ENCODE measurements at places on chromosomes 16 and 17.

DNA sequence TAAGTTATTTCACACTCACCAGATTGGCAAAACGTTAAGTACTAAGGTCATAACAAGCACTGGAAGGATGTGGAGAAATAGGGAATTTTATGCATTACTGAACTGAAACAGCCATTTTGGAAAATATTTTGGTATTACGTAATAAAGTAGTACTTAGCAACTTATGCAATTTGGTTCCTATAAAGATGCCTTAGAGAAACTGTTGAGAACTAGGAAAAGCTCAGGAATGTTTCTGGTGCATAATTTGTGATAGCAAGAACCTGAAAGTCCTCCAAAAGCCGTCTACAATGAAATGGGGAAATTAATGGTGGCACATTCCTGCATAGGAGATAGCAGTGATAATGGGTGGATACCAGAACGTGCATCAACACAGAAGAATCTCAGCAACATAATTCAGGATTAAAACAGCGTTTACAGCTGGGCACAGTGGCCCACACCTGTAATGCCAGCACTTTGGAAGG lies 472.5 kb downstream of the WWOX start:
- DNase-seq: no peak

GRCh38 chr17:19010729-19011505 lies 6.4 kb upstream of the FAM83G start:
- DNase-seq: no peak

DNA sequence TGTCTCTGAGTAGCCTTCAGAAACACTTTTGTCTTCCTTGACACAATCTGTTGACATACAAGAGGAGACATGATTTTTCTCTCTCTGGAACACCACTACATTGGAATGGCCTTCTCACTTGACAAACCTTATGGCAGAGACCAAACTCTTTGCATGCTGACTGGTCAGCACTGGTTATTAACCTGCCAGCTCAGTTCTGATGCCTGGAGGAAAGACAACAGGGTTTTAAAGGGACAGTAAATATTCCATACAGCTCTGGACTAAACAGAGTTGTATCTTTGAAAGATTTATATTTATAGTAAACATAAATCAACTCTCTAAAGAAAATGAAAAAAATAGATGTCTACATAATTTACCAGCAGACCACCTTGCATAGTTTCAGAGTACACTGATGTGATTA lies 1139.1 kb upstream of the CDH8 start:
- no peak for DNase-seq

- DNase-seq: no peak
Observed at GRCh38 chr16:89944773-89945172, 3.8 kb upstream of the DEF8 start.

- DNase-seq: no peak
Observed at GRCh38 chr17:3719265-3719664, 4.4 kb upstream of the HASPIN start.

- DNase-seq: no peak
Observed at GRCh38 chr16:49914657-49915056, 58.7 kb upstream of the ZNF423 start.

DNA sequence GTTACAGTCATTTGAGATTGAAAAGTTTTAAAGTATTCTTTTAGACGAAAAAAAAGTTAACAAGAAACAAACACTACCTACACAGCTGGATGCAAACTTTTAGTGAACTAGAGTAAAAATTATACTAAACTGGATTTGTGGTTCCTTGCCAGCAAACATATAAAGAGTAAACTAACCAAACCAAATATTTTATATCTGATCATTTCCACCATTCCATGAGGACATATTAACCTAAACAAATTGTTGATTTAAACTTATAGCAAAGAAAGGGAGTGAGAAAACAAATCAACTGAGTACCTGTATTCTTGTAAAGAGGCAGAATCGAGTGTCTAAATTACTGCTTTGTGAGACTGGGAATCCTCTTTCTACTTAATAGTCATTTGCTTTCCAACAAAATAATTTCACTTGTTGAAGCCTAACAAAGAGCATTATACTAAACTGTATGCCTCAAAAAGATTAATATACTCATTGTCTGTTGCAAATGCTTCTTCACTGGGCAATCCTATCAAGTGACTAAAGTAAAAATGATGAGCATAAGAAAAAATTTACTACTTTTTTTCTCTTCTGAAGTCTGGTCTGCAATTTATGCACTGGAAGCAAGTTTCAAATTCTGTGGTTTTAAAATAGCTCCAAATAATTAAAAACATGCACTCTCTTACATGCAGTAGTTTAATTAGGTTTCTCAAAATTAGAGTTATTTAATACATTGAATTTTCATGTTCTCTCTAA lies 37.5 kb downstream of the AKAP10 start:
- DNase-seq: no peak

GRCh38 chr16:62018301-62019060 lies 17.8 kb downstream of the CDH8 start:
- DNase-seq: no peak

GRCh38 chr17:14942526-14943190 lies 322.5 kb downstream of the PMP22 start:
- no peak for DNase-seq

DNA sequence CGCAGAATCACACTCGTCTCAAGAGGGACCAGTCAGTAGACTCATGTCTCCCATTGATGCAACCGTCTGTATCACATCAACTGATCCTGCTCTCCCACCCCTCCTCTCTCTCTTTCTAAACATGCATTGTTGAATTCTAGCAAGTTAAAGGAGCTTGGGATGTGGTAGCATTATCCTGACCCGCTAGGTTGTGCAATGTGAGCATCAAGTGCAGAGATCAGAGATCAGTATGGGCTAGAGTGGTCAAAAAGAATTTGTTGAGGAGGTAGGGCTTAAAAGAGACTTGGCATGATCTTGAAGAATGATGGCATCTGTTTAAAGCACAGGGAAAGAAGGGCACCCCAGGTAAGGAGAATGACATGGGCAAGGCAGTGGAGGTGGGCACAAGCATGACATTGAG lies 38.7 kb downstream of the PRSS54 start:
- no peak for DNase-seq

DNA sequence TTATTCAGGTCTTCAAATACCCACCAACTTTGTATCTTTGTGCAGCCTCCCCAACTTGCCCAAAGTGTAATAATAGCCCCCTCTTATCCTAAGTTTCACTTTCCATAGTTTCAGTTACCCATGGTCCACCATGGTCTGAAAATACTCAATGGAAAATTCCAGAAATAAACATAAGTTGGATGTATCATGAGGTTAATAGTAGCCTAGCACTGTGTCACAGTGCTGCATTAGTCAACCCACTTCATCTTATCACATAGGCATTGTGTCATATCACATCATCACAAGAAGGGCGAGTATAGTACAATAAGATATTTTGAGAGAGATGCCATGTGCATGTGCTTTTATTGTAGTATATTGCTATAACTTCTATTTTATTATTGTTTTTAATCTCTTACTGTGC lies 21.9 kb downstream of the OMG start:
- DNase-seq: no peak

DNA sequence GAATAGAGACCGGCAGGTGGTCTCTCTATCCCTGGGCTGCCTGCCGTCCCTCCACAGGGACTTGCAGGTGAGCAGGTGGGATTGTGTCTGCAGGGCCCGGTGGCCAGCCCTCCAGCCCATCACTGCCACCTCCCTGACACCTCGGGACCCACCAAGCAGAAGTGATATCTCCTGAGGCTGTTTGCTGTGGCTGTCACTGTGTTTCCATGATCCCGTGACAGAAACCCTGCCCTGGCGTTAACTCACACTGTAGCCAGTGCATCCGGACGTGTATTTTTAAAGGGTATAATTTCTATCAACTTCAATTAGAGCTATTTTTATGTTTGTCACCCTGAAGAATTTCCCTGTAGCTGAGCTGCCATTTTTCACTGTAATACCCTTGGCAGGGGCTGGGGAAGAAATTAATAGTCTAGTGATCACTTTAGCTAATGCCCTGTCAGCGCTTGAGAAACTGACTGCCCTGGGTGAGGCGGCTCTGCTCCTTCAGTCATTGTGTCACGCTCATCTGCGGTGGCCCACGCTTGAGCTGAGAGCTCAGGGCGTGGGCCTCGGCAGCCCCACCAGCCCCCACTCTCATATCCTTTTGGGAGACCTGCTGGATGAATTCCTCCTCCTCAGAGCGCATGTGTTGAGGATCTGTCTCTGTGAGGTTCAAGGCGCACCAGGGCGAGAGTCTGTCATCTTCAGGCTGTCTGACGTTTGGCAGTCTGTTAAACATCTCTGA lies 229.9 kb upstream of the CIBAR2 start:
- no peak for DNase-seq

- DNase-seq: no peak
Observed at GRCh38 chr17:20293501-20293900, 173.8 kb downstream of the LGALS9B start.

- no peak for DNase-seq
Observed at GRCh38 chr16:56848029-56848936, 16.7 kb upstream of the SLC12A3 start.

- no peak for DNase-seq
Observed at GRCh38 chr17:17487998-17488397, 8.2 kb downstream of the RASD1 start.

- peak; percentile 16 for DNase-seq
Observed at GRCh38 chr17:63954402-63955063, 18.2 kb downstream of the SCN4A start.

- no peak for DNase-seq
Observed at GRCh38 chr16:48354877-48355855, 30.0 kb downstream of the SIAH1 start.

DNA sequence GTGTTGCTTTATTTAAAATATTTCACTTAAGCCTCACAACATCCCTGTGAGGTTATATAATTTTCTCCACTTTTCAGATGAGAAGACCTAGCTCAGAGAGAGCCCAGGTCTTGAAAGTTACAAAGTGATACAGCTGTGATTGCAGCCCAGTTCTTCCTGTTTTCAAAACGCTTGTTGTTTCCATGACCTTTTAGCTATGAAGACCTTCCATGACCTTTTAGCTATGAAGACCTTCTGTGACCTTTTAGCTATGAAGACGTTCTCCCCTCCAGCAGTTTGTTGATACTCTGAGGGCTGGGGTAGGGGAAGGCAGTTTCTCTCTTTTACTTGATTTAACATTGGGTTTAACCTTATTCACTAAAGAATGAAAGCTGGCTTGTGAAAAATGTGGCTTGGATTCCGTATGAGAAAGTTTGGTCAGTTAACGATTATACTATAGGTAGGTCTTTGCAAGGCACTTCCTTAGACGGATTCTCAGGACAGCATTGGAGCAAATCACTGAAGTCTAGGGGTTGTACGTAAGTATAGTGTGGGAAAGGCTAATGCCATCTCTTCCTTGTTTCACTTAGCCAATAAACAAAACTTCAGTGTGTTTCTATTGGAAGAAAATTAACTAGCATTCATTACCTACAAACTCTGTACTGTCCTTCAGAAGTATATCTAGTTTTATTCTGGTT lies 20.7 kb downstream of the PHKB start:
- DNase-seq: no peak

DNA sequence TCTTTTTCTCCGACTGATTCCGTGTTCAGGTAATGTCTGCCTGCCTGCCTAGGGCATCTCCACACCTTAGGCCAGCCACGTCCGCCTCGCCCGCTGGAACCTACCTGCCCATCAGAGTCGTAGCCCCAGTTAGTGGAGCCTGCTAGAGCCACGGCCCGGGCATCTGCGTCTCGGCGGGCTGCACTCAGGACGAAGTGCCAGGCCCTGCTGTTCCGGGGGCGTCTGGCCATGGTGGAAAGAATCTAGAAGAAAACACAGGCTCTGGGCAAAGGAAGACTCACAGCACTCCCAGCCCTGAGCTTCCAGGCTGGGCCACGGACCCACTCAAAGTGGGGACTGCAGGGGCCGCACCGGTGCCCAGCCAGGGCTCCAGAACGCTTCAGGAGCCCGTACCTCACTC lies 1.1 kb downstream of the SPSB3 start:
- DNase-seq: no peak

GRCh38 chr16:72983728-72984350 lies 64.1 kb downstream of the ZFHX3 start:
- no peak for DNase-seq

DNA sequence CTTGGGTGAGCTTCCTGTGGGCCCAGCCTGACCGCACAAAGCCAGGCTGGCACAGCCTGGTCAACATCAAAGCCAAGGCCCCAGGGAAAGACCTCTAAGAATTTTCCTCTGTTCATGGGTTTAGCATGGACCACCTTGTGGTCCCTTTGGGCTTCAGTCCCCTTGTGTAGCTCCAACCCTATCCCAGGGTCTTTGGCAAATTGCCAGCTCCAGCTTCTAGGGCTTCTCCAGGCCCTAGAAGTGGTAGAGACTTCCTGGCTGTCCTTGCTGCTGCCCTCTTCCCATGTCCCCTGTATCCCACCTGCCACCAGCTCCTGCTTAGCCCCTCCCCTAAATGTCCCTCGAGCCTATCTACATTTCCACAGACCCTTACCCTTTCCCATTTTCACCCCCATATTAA lies 9.7 kb upstream of the ITGA3 start:
- DNase-seq: no peak

DNA sequence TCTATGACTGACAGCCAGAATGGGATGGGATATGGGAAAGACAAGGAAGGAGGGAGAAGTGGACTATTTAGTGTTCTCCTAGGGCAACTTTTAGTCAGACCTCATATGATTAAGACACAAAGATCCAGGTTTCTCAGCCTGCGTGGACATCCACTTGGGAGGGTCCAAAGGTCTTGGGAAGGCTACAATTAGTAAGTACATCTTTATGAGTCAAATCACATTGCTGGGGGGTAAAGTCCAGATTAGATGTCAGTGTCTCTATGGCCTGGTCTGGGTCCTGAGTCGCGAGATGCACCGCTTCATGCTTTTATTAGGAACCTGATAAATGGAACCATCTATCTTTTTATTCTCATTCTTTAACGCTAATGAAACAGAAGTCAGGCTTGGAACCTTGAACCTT lies 378.4 kb upstream of the ASIC2 start:
- no peak for DNase-seq

GRCh38 chr16:68470461-68471150 lies 22.3 kb upstream of the SMPD3 start:
- no peak for DNase-seq

GRCh38 chr16:89722392-89723278 lies 1.3 kb downstream of the ZNF276 start:
- DNase-seq: peak; percentile 79

DNA sequence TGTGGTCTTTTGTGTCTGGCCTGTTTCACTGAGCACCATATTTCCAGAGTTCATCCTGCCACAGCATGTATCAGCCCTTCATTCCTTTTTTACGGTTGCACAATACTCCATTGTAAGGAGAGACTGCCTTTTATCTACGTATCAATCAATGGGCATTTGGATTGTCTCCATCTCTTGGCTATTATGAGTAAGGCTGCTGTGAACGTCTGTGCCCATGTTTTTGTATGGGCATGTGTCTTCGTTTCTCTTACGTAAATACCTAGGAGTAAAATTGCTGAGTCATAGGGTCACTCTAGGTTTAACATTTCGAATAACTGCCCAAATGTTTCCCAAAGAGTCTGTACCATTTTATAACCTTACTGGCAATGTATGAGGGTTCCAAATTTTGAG lies 202.8 kb upstream of the FOXF1 start:
- DNase-seq: no peak
